ENCODE measurements at places on chromosomes 13 and 19.

GRCh38 chr19:55283548-55284377 lies at the start of gene BRSK1:
BRSK1 (plus strand) TSS chr19:55283997; CDS start chr19:55284443, 446 bp downstream.
- DNase-seq: no peak

GRCh38 chr13:110261166-110262081 lies 45.5 kb downstream of the COL4A1 start:
- DNase-seq: no peak

GRCh38 chr13:90867336-90867683 lies 480.2 kb upstream of the MIR17HG start:
- DNase-seq: peak; percentile 2

DNA sequence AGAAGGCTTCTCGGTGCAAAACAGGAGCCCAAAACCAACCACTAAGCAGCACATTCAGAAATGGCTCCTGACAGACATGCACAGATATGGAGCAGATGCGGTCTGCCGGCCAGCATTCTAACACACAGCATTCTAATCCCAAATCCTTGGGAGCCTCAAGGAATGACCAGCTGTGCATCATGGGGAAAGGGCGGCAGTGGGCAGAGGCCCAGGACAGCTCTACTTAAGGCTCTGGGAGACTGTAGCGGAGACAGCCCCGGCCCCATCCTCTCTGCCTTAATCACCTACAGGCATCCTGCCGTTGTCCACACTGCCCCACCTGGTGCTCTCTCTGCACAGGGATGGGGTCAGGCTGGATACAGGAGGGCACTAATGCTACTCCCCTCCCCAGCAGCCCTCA lies 1016.0 kb downstream of the UQCRFS1 start:
- DNase-seq: no peak

DNA sequence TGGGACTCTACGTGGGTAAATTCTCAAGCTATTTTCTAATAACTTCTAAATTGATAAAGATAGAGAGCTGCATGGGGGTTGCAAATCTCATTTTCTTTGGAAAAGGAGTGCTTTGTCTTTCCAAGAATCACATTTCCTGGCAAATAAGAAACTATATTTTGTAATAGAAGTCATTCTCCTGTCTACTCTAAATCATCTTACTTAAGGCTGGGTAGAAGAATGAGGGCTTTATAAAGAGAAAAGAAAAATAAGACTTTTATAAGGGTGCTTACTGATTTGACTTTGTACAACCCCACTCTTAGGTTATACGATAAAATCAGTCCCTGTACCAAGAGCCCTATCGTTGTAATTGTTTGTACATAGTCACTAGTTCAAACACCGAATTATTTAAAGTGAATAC lies 14.9 kb downstream of the ITGBL1 start:
- DNase-seq: no peak

GRCh38 chr13:83798731-83799130 lies 83.5 kb downstream of the SLITRK1 start:
- DNase-seq: no peak

DNA sequence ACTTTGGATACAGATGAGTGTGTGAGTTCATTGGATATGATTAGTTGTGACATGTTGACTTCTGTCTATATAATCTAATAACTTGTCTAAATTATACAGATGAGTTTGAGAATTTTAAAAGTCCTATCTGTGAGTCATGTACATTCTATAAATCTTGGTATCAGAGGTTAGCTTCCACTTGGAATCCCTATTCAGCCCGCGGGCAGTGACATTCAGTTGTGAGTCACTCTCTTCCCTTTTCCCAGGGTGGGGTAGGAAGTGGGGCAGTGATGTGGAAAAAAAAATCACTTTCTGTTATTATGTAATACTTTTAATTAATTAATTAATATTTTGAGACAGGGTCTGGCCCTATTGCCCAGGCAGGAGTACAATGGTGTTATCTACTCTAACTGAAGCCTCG lies 33.0 kb upstream of the ZNF808 start:
- DNase-seq: no peak

DNA sequence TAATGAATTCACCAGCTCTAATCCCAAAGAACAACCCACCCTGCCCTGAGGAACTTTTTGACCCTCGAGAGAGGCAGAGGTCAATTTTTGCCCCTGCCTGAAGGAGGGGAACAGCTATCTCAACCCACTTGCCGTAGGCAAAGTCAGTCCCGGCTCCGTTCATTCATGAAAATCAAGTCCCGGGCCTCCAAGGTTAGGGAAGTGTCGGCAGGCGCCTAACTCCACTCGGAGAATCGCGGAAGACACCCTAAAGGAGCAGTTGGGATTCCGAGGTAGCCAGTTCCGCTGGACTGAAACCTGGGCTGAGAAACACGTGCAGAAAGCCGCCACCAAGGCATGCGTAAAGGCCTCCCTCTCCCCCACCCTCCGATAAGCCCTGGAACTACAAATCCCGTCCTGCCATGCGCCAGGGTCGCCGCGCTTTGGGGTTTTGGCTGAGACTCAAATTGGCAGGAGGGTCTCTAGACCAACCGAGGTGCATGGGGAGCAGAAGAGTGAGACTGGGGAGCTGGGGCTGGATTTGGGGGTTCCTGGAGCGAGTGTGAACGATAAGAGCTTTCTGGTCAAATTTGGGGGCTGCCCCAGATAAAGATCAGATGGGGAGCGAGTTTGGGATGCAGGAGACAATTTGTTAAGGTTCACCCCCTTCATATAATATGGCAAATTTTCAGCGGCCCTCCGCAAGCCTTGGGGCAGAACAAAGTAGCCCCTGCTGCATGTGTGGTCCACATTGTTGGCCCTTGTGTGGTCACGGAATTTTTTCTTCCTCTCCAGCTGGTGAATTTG lies at the start of gene TNPO2:
TSS of gene TNPO2 (minus strand) at position 292 of the 786 bp plus-strand sequence. CDS start 2,955 bp downstream, outside the sequence.
- no peak for DNase-seq

GRCh38 chr13:26185720-26186117 lies 36.4 kb downstream of the RNF6 start:
- no peak for DNase-seq

DNA sequence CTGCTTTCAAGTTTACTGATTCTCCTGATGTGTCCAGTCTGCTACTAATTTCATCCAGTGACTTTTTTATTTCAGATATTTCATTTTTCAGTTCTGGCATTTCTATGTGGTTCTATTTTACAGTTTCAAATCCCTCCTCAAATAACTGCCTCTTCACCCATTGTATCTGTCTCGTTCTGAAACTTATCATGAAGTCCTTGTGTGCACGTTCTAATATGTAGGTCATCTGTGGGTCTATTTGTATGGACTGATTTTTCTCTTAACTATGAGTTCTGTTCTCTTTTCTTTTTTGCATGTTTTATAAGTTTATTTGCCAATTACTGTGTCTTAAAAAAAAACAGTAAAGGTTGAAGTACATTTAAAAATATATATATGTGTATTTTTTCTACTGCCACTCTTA lies 43.3 kb downstream of the KCNC3 start:
- DNase-seq: no peak

DNA sequence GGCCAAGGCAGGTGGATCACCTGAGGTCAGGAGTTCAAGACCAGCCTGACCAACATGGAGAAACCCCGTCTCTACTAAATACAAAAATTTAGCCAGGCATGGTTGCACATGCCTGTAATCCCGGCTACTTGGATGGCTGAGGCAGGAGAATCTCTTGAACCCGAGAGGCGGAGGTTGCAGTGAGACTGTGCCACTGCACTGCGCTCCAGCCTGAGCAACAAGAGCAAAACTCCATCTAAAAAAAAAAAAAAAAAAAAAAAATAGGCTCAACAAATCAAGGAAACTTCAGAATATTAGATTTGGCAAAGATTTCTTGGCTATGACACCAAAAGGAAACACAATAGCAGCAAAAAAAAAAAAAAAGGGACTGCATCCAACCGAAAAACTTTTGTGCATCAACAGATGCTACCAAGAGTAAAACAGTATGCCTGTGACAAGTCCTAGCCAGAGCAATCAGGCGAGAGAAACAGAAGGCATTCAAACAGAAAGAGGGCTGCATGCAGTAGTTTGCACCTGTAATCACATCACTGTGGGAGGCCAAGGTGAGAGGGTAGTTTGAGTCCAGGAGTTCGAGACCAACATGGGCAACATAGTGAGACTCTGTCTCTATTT lies 23.8 kb downstream of the ZNF160 start:
- no peak for DNase-seq

- DNase-seq: no peak
Observed at GRCh38 chr19:51144482-51145045, 2.5 kb downstream of the SIGLEC7 start.
